ENCODE measurements at places on chromosomes 7 and 10.

DNA sequence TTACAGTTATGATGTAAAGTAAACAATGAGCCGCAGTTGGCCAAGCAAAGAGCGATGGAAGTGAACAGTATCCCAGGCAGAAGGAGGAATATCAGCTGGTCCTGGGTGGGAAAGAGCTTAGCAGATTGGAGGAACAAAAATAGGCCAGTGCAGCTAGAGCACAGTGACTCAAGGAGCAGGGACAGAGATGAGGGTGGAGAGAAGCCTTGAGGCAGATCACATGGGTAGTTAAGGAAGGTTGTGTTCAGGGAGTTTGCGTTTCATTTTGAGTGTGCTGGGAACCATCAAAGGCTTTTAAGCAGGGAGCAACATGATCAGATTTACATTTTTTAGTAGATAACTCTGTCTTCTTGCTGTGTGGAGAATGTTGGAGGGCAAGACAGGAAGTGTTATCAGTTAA lies 113.6 kb downstream of the OAT start:
- DNase-seq: no peak

DNA sequence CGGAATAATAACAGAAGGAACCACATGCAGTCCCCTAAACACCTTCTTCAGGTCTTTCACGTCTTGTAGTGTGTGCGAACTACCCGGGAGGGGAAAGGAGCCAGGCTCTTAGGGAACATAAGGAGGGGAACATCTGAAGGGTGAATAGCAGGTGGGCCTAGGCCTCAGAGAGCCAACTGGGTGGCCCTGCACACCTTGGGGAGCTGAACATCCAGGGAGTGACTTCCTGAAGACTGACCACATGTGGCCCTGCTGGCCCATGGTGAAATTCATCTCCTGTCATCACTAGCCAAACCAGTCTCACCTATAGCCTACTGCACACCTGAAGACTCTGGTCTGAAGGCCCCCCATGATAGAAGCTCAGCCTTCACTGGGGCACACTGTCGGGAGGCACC lies 5.6 kb downstream of the CALML3 start:
- no peak for DNase-seq

DNA sequence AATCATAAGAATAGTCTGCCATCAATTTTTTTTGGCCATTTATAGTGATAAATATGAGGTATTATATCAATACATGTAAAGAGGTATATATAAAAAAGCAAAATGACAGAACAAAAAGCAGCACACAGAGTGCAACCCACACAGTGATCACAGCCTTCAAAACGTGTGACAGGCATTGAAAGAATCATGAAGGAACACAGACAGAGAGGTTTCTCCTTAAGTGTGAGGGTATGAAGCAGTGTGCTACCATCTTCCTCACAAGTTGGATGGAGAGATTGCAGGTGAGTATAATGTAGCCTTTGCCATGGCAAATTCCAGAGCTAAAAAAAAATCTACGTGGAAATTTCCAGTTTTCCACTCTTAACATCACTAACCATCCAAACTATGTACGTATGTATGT lies 19.6 kb upstream of the EPC1 start:
- no peak for DNase-seq

GRCh38 chr10:71285180-71285545 lies 33.9 kb upstream of the SLC29A3 start:
- no peak for DNase-seq

- DNase-seq: no peak
These were observed 7.9 kb upstream of the ATE1 start for GRCh38 chr10:121935702-121936101.

DNA sequence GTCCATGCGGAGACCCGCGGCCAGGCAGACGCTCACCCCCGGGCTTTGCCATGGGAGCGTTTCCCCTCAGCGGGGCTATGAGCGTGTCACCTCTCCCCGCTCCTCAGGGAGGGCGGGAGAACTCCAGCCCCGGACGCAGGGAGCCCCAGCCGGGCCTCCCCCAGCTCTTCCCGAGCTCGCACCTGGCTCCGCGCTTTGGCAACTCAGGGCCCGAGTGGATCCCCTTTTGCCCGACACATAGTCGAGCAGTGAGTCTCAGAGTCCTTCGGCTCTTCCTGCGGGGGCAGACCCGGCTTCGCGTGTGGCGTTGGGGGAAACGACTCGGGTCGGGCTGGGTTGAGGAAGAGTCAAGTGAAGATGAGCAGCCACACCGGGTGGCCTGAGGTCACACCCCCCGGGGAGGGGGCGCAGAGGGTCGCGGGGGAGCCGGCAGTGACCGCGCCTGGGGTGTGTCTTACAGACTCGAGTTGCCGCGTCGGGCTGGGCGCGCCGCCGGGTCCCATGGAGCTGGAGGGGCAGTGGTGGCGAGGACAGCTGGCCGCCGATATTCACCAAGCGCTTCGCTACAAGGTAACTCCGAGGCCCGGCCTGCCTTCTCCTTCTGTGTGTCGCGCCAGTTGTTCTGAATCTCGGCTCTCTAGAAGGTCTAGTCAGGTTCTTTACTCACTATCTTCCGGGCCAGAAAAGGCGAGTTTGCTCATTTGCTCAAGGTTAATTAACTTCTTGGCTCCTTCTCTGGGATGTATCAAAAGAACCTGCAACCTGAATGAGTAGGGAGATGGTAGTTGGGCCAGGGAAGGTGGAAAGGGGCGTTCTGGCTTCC lies 721 bp downstream of the CCNJ start:
- DNase-seq: peak; percentile 12

DNA sequence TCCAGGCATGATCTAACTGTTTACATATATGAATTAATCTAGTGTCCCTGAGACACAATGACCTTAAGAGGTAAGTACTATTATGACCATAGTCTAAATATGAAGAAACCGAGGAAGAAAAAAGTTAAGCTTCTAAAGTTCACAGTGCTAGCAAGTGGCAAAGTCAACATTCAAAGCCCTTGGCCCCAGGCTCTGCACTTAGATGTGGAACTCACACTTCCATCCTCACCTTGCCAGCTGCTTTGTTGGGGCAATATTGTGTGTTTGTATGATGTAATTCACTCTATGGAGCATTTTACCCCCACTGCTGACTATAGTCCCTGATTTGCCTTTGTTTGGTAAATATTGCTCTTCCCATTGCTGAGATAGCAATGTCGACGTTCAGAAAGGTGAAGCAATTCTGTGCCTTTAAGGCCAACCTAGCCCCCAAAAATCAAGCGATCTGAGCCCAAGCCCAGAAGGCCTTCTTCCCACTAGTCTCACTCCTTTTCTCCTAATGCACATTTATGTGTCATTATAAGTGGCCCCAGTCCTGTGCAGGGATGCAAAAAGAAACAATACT lies 487.6 kb upstream of the ZMIZ1 start:
- DNase-seq: no peak

DNA sequence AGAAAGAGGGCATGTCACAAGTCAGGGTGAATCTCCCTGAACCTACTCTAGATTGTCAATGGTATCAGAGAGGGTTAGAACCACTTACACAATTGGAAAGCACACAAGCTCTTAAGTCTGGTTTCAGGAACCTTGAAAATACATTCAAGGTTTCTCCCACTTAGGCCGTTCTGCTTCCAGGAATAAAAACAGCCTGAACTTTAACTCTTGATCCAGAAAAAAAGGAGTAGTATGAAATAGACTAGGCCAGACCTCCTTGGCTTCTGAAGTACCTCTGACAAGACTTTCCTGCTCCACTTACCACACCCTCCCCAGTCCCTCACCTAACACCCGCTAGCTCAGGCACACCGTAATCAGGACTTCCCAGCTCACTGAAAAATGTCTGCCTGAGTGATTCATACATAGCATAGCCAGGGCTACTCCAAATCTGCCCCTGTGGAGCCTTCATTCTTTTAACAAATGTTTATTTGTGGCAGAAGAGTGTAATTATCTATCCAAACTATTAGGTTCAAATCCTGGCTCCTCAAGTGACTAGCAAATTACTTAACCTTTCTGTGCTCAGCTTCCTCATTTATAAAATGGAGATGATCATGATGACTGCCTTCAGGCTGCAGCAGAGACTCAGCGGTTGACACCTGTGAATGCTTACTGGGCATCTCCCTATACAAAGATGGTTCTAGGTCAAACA lies 30.3 kb upstream of the IL6 start:
- DNase-seq: no peak

GRCh38 chr7:72503644-72504043 lies 91.5 kb upstream of the CALN1 start:
- DNase-seq: no peak

- DNase-seq: no peak
These were observed 5.3 kb downstream of the WIPF3 start for GRCh38 chr7:29811586-29811985.

DNA sequence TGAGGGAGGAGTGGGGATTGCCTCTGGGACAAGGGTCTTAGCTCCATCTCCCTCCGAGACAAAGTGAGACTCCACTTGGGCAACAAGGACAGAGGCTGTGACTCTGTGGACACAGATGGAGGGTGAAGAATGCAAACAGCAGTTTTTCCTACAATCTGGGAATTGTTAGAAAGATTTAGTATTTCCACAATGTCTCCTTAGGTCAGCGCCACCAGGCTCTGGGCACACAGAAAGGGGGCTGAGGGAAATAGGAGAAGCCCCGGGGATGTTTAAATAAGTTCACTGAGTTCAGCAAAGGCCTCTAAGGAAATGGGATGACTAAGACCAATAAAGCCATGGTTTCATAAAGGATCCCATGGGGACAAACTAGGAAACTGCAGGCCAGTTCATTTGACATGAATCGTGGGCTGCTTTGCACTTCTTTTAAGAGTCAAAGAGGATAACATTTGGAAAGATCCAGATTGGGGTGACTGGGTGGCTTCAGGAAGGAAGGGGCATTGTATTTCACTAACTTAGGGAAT lies 219.8 kb upstream of the GLI3 start:
- DNase-seq: no peak

DNA sequence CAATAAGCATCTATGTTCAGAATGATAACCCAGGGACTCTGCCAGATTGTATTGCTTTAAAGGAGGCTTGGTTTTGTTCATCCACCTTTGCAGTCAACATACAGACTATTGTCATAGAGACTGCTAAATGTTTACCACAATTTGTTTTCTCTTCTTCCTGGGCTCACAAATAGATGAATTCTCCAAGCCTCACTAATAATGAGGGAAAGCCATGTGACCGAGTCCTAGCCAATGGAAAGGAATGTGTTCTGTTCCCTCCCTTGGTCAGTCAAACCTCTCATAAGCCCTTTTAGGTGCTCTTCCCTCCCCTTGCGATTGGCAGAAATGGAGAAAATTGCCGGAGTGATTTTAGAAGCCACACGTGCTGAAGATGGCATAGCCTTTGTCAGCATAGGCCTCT lies 136.9 kb downstream of the RTKN2 start:
- DNase-seq: no peak

- no peak for DNase-seq
These were observed 11.8 kb upstream of the IKZF1 start for GRCh38 chr7:50292763-50293162.

- no peak for DNase-seq
These were observed 167.9 kb downstream of the DIP2C start for GRCh38 chr10:521261-522250.

DNA sequence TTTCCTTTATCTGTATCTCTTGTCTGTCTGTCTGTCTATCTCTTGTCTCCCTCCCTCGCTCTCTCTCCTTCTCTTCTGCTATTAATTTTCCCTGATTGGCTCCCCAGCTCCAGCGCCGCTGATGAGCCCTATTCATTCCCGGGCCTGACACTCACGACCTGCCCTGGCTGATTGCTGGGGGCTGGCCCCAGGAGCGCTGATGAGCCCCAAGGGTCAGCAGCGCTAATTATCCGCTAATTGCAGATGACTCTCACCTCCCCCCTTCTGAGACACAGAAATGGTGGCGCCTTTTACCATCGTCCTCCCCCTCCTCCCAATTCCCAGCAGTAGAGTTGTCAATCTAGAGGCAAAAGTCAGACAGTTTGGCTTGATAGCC lies 1.3 kb upstream of the GBX1 start:
- DNase-seq: no peak

DNA sequence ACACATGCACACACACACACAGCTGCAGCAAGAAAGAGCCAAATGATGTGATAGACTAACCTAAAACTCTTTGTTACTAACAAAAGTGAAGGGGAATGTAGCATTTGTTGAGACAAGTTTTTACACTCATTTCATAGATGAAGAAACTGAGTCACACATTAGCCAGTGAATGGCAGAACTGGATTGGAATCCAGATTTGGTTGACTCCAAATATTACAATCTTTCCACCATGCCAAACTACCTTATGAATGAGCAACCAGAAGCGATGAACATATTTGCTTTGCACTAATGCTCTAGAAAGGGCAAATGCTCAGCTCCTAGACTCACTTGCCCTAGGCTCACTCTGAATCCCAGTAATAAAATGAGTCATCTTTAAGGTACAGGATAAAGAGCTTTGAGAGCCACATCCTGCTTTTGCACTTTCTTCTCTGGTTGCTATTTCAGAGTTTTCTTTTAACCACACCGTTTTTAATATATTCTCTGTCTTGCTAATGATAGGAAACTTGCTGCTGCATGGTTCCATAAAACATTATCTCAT lies 111.9 kb downstream of the GPAM start:
- no peak for DNase-seq

- no peak for DNase-seq
These were observed 260.1 kb upstream of the YAE1 start for GRCh38 chr7:39306016-39306570.

- DNase-seq: no peak
These were observed 453.2 kb upstream of the GALNT17 start for GRCh38 chr7:70678621-70679251.

DNA sequence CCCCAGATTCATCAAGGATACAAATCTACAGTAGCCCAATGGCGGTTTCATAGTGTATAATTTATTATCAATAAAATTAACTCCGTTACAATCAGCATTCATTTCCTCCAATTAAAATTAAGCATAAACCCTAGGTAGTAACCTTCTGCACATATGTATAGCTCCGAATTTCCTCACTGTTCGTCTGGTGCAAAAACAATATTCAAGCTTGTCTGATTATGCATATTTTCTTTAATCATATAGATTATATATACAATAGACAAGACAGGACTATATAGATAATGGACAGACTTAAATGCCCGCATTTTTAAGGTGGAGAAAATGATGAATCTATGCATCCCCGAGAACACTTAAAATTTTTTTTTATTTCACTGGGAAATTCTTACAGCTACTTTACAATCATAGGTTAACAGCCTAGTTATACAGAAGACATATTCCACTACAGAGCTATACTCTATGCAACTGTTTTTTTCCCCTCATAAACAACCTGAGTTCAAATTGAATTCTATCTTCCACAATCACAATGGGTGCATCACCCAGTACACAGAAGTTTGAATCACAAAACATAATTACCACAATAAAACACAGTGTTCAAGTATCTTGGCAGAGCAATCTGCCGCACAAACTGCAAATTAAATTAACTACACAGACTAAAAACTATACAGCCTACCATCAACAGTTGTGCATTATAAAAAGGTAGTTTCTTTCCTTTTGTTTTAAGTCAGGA lies 2.6 kb downstream of the HOXA9 start:
- DNase-seq: no peak

Data from CD8-positive, alpha-beta memory T cell (primary cell).